ENCODE measurements at places on chromosomes 1 and 21. TPM values are rescaled to one million over a fixed set of nuclear protein-coding genes. Genes with fewer than 3 reads are reported as not detected.

Gene SYDE2
- 2.4 TPM for total RNA-seq

Gene CYYR1
- not detected for total RNA-seq

Gene SPATA46
- not detected for total RNA-seq

Gene ZNF648
- 0.34 TPM for total RNA-seq

Gene APOBEC4
- total RNA-seq = not detected

Gene ASTN1
- not detected for total RNA-seq

Gene CCDC27
- total RNA-seq = not detected

Gene FCRL4
- total RNA-seq = not detected

Gene PPCS
- 83.3 TPM for total RNA-seq

Gene MAST2
- total RNA-seq = 23.1 TPM

Gene UBE2U
- not detected for total RNA-seq

Gene NPHS2
- total RNA-seq = under 0.01 TPM

Gene OXCT2
- total RNA-seq = not detected

Gene AMPD1
- not detected for total RNA-seq

Gene AMY1C
- not detected for total RNA-seq

Gene PATJ
- total RNA-seq = 5.2 TPM

Gene FAM76A
- 43.7 TPM for total RNA-seq

All from melanocyte of skin (primary cell).